GM20000 (cell line): ENCODE measurements at places on chromosomes 7 and 10.

- peak; percentile 44 for DNase-seq
Observed at GRCh38 chr10:103493362-103493915, at the start of gene NEURL1. TSS of gene NEURL1 (plus strand) at chr10:103493705. CDS start at chr10:103494388, 683 bp downstream.

GRCh38 chr7:144086730-144087129 is 652 bp downstream of the OR2A12 start:
- no peak for DNase-seq

DNA sequence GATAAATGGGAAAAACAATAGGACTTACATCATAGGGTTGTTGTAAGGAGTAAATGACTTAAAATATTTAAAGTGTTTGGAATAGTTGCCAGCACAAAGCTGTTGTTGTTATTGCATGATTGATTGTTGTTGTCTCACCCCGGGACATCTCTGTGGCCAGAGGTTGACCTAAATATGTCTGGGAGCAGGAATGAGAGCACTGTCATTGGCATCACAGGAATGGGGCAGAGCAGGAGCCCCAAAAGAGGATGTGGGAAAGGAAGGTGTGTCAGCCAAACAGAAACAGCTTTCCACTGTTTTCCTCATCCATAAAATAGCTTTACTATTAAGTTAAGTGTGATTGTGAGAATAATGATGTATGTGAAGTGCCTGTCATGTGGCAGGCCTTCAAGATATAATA is 121.6 kb downstream of the TMEM168 start:
- DNase-seq: no peak

- DNase-seq: no peak
Observed at GRCh38 chr10:33631991-33632390, 297.5 kb upstream of the NRP1 start.

DNA sequence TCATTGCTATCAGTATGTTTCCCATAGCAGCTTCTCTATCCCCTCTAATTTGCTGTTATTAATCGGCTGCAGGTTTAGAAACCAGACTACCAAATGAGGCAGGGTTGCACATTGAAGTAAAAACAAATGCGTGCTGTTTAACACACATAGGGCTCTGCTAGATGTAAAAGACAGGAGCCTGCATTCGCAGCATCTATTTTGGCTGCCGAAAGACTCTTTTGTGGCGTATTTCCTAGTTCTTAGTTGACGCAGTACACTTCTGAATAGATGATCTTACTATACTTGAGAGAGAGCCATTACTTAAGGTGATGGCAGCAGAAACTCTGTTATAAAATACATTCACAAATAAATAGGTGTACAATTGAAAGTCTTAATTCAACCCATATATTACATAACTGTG is 21.4 kb downstream of the SGCE start:
- no peak for DNase-seq

- no peak for DNase-seq
Observed at GRCh38 chr10:72186258-72186981, 29.4 kb upstream of the ANAPC16 start.

DNA sequence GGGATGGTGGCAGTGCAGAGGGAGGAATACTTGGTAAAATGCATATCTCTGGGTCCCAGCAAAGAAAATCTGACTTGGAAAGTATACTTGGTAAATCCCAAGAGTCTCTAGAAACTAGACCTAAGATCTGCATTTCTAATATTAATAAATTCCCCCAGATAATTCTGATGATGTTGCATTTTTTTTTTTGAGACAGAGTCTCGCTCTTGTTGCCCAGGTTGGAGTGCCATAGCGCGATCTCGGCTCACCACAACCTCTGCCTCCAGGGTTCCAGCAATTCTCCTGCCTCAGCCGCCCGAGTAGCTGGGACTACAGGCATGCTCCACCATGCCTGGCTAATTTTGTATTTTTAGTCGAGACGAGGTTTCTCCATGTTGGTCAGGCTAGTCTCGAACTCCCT is 97.9 kb upstream of the ANK3 start:
- no peak for DNase-seq

DNA sequence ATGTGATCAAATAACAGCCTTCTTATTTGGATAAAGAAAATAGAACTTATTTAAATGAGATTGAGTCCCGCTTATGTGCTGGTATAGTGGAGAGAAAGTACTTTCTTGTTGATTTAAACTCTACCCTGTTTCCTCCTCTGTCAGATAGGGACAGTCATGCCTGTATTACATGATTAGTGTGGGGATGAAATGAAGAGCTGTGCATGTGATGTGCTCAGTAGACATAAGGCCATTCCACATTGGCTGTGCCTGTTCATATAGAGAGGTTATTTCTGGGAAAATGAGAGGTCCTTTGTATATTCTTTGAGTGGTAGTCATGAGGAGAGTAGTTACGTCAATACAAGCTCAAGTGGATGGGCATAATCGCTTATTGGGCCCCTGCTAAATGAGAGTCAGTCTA is 5.7 kb downstream of the MTURN start:
- no peak for DNase-seq

- no peak for DNase-seq
Observed at GRCh38 chr7:25831062-25831691, 320.8 kb upstream of the NFE2L3 start.

DNA sequence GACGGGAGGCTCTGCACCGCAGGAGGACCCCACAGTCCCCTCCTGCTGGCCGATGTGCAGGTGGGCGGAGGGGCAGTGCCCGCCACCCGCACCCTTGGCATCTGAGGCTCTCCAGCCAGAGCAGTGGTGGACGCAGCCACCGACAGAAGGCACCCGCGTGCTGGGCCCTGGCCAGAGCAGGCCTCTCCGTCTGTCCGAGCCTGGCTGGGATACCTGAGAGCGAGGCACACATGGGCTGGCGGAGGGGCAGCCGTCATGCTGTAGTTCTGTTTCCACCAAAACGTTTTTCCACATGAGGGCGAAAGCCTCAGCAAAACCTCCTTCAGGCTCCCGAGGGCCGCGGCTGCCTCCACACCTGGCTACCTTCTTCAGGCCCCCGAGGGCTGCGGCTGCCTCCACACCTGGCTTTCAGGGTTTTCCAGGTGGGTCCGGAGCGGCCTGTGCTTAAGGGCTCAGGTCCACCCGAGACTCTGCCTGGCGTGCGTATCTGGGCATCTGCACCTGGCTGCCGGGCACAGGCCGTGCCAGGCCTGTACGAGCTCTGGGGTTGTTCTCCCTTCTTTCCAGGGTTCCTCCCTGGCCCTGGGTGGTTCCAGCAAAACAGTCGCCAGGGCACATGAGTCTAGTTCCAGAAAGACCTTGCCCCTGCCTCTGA is 115.5 kb downstream of the INPP5A start:
- DNase-seq: no peak

- peak; percentile 4 for DNase-seq
Observed at GRCh38 chr10:106175760-106176377, 988.6 kb downstream of the SORCS1 start.

DNA sequence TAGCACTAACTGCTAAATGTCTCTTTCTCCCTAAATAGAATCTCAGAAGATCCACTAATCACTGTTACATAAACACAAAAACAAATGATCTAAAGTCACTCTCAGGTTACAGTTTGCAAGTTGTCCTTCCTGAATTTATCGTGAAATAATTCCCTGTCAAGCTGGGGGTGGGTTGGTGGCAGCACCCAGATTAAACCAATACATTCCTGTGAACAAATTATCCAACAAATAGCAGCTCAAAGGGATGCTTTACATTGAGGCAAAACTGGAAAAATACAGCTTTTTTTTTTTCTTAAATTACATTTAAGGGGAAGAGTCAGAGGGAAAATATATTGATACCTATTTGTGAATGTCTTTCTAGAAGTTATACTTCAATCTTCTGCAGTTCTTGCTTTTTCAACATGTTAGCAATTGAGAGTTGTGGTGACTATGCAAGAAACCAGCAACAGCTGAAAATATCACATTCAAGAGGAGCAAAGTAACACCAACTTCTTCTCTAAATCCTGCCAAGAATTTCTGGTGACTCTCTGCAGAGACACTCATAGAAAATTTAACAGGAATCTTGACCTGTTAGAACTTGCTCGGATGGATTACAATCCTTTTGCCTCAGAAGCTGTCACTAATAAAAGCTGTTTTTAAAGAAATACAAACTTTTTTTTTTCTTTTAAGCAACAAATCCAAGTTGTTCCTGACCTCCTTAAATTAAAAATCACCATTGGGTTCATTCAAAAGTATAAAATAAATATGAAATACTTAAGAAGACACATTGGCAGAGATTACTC is 18.9 kb downstream of the LMOD2 start:
- no peak for DNase-seq

DNA sequence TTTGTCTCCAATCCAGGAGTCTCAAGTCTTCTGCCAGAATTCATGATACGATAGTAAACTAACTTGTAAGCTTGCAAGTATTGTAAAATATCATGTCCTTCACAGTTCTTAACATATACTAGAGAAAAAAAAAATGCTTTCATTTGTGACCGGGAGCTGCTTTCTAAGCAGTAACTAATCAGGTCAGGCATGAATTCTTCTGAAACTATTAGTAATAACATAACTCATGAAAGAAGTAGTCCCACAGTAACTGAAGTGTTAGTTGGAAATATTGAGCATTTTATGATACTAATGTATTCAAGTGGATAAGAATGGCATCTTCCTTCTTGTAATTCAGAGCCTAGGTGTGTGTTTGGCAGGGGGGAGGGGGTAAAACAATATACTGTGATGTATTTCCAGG is 665.6 kb downstream of the DNAJB9 start:
- no peak for DNase-seq

- no peak for DNase-seq
Observed at GRCh38 chr7:416761-417624, 102.7 kb downstream of the PDGFA start.

DNA sequence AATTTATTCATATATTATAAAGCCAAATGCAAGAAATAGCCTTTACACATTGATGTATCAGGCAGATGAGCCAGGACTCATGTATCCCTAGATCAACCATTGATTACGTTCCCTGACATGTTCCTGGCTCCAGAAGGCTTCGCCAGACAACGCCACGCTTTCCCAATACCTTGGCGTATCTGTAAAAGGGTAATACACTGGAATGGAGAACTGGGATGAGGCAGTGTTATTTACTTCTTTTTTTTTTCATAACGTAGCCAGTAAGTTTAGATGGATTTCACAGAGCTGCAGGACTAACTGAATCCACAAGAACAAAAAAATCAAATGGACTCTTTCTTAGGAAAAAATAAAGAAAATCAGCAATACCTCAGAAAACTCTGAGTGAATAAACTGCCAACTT is 588.1 kb upstream of the SEMA3D start:
- no peak for DNase-seq

- DNase-seq: no peak
Observed at GRCh38 chr7:90726623-90727022, 130.5 kb downstream of the CDK14 start.

DNA sequence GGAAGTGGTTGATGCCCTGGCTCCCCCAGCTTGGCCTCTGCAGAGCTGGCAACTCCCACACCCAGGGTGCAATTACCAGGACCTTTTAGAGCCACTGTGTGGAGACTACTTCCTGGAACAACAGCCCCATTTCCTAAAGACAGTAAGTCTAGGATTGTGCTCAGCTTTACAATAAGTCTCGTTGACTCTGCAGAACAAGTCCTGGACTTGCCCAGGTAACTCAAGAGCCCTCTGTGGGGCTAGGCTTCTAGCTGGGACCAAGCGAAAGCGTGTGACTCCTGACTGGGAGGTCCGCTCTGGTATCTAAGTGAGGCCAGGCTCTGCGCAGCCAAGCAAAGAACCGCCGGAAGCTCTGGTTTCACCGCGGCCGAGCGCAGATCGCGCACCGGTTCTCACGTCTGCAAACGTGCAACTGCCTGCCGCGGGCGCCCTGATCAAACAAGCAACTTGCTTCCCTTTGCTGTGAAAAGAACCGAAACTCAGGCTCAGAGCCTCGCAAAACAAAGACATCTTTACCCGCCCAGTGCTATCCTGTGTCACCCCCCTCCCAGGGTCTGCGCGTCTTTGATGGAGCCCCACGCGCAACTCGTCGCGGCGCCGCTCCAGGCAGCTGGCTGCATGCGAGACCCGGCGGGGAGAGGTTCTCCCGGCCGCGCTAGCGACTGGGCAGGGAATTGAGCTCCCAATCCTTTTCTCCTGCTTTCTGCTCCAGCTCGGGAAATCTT is 4.4 kb upstream of the PDLIM1 start:
- DNase-seq: peak; percentile 84

DNA sequence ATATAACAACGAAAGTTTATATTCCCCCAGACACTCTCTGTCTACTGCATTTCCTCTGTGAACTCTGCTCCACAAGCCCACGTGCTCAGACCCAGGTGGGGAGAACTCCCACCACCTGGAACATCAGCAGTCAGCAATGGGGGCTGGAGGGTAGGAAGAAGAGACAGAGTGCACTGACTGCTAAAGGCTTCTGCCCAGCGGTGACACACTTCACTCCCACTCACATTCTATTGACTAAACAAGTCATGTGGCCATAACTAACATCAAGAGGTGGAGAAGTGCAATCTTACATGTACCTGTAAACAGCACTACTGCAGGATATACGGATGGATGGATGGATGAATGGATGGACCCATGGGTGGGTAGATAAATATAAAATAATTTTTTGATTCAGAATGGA is 122.2 kb downstream of the MPP7 start:
- no peak for DNase-seq
